A172 (cell line): ENCODE measurements at places on chromosomes 2 and 18.

DNA sequence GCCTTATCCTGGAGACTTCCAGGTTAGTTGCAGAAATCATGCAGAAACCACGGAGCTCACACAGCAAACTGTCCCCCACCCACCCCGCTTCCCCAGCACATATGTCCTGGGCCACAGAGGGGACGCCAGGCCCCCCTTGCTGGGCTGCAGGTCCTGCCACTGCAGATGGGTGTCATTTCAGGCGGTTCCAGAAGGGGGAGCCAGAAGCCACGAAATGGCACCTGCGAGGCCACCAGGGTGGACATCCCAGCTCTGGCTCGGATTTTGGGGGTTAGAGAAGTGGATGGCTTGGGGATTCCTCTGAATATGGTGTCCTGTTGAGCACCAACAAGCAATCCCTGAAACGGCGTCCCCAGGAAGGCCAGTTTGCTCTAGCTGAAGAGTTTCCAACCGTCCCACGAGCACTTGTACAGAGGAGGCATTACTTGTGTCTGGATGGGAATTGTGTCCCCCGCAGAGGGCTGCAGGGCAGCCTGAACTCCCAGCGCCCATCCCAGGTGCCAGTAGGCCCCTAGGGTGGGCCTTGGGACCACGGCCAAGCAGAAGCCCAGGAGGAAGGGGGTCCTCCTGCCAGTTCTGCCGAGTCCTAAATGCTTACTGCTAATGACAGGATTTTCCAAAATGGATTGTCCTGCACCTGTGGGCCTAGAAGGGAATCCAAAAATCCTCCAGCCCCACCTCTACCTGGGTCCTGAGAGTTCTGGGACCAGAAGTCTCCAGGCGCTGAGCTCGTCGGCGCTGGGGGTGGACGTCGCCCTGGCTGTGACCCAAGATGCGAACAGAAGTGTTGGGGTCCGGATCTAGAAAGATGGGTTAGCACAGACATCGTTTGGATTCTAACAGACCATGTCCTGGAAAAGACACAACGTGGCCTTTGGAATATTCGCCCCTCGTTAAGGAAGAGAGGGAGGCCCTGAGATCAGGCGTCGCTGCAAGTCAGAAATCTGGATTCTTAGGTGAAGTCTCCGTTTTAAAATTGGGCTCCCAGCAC is 14.6 kb upstream of the NFATC1 start:
- no peak for DNase-seq

DNA sequence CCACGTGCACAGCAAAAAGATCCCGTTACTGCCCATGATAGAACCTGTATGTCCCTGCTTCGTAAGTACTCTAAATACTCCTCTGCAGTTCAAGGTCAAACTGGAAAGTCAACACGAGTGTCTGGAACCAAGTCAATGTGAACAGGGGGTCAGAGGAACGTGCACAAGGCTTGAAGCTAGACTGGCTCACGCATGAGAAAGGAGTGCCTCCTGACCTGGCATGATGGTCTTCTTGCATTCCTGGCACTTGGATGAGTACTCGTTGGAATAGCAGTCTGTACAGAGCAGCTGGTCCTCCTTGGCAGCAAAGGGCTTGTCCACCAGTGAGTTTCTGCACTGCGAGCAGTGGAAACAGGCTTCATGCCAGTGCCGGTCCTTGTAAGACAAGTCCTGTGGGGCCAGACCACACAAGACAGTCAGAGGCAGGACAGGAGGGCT is 25.5 kb downstream of the FHL2 start:
- DNase-seq: no peak

DNA sequence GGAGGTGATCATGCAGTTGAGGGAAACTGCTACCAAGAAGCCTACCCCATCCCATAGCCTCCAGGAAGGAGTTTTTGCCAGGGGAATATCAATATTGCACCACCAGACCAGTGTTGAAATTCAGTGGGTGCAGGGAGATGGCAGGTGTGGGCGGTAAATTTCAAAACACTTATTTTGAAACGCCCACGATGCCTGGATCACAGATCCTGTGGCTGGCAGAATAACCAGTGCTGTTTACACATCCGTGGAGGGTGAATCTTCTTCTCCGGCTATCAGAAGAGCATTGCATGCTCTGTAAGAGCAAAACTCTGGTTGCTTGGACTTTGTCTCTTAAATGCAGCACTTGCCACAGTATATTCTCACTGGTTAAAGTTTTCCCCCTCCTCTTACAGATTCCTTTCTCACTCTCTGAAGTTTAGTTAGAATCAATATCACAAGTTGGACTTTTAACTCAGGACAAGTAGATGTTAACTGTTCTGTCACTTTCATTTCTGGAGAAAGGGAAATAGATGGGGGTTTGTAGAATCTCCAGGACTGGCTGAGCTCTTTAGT is 70.5 kb upstream of the ZCCHC2 start:
- DNase-seq: no peak

DNA sequence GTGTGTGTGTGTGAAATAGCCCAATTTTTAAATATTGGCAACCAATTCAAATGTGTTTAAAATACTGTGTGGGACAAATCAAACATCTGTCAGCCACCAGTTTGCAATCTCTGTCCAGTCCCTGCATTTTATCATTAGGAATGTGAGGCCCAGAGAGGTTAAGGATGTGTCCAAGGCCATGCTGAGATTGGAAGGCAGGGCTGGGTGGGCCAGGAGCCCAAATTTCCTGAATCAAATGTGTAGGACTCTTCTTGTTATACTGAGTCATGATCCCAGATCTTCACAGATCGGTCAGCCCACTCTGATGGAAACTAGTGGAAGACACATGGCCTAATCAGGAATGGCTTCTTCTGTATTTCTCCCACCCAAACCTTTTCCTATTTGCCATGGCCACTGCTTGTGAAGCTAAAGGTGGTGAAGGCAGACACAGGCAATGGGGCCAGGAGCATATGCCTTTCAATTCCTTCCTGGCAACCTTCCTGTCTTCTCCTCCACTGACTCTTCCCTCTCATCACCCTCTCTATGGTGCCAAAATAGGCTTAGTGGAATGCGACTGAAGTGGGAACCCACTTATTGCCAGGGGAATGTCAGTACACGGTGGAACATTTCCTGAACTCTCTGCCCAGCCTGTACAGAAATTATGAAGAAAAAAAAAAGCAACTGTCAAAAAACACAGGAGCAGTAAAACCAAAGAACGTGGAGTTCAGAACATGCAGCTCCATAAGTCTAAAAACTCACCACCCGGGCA is 35.5 kb downstream of the ZEB2 start:
- DNase-seq: no peak

- DNase-seq: no peak
Observed at GRCh38 chr2:54062401-54062800, 53.0 kb upstream of the ACYP2 start.

- no peak for DNase-seq
Observed at GRCh38 chr2:177353187-177353478, 39.4 kb upstream of the AGPS start.
